ENCODE measurements at places on chromosomes 4 and X. TPM values are rescaled to one million over a fixed set of nuclear protein-coding genes. Genes with fewer than 3 reads are reported as not detected.

The PYURF gene
- total RNA-seq = 72.4 TPM

The CAPN6 gene
- not detected for total RNA-seq

The TDO2 gene
- total RNA-seq = 0.92 TPM

The ANKRD50 gene
- 42.8 TPM for total RNA-seq

The CABS1 gene
- total RNA-seq = not detected

The IQCM gene
- total RNA-seq = not detected

The MMGT1 gene
- 6.5 TPM for total RNA-seq

The VEGFC gene
- 19.3 TPM for total RNA-seq

The VSIG4 gene
- total RNA-seq = not detected

The DCAF12L2 gene
- total RNA-seq = under 0.01 TPM

The FBXW7 gene
- total RNA-seq = 84.1 TPM

The POU3F4 gene
- total RNA-seq = not detected

The GAB3 gene
- total RNA-seq = 5.0 TPM

The CXorf49 gene
- not detected for total RNA-seq

The ASB12 gene
- not detected for total RNA-seq

The CCSER1 gene
- total RNA-seq = 0.14 TPM

The MPC1L gene
- total RNA-seq = not detected

The AADAT gene
- 2.0 TPM for total RNA-seq

The ZCCHC13 gene
- total RNA-seq = not detected

The SMC1A gene
- 6.0 TPM for total RNA-seq

The CLDN34 gene
- total RNA-seq = not detected

The GNRHR gene
- not detected for total RNA-seq

The LAMTOR3 gene
- 19.5 TPM for total RNA-seq

The PNMA6A gene
- 1.6 TPM for total RNA-seq

The CYTL1 gene
- 3.1 TPM for total RNA-seq

The FAM149A gene
- 7.0 TPM for total RNA-seq

The MAOB gene
- total RNA-seq = 0.28 TPM

The RUFY3 gene
- total RNA-seq = 71.4 TPM

The BEX2 gene
- total RNA-seq = 1.3 TPM

The RTL5 gene
- 1.6 TPM for total RNA-seq

The BMPR1B gene
- 0.14 TPM for total RNA-seq

The MFAP3L gene
- total RNA-seq = 1.7 TPM

The MTMR1 gene
- 13.1 TPM for total RNA-seq

The ZMAT1 gene
- 0.09 TPM for total RNA-seq

The PITX2 gene
- total RNA-seq = 11.0 TPM

The TLR10 gene
- total RNA-seq = not detected

The LINC00632 gene
- 6.2 TPM for total RNA-seq

The SPANXN3 gene
- total RNA-seq = not detected

The ITM2A gene
- total RNA-seq = 0.14 TPM

The KLHL4 gene
- 0.43 TPM for total RNA-seq

The ADRA2C gene
- 0.37 TPM for total RNA-seq

The MAMLD1 gene
- 0.85 TPM for total RNA-seq

The WDR17 gene
- total RNA-seq = 1.6 TPM

The MAGEA3 gene
- not detected for total RNA-seq

The SASH3 gene
- total RNA-seq = not detected

The TRPC3 gene
- total RNA-seq = 2.0 TPM

The NHS gene
- 1.2 TPM for total RNA-seq

The PLAC8 gene
- total RNA-seq = under 0.01 TPM

The APELA gene
- not detected for total RNA-seq

The PNMA6F gene
- total RNA-seq = not detected

The ARSJ gene
- total RNA-seq = 22.9 TPM

The ADH1A gene
- not detected for total RNA-seq

The PPP1R2C gene
- total RNA-seq = not detected

The CLDN22 gene
- not detected for total RNA-seq

The RRH gene
- total RNA-seq = 0.09 TPM

The POU4F2 gene
- total RNA-seq = not detected

The RAB41 gene
- not detected for total RNA-seq

The NPY1R gene
- 0.14 TPM for total RNA-seq
